Fibroblast of the aortic adventitia (primary cell): ENCODE measurements at places on chromosomes 2 and 18. TPM values are rescaled to one million over a fixed set of nuclear protein-coding genes. Genes with fewer than 3 reads are reported as not detected.

ADAM17 gene
- total RNA-seq: 40.1 and 108 TPM in 2 replicates

L3MBTL4 gene
- not detected in 2 replicates for total RNA-seq

GKN2 gene
- not detected in 2 replicates for total RNA-seq

CXCR1 gene
- not detected in 2 replicates for total RNA-seq

SLC14A1 gene
- total RNA-seq: 5.6 and 254 TPM in 2 replicates

DNA sequence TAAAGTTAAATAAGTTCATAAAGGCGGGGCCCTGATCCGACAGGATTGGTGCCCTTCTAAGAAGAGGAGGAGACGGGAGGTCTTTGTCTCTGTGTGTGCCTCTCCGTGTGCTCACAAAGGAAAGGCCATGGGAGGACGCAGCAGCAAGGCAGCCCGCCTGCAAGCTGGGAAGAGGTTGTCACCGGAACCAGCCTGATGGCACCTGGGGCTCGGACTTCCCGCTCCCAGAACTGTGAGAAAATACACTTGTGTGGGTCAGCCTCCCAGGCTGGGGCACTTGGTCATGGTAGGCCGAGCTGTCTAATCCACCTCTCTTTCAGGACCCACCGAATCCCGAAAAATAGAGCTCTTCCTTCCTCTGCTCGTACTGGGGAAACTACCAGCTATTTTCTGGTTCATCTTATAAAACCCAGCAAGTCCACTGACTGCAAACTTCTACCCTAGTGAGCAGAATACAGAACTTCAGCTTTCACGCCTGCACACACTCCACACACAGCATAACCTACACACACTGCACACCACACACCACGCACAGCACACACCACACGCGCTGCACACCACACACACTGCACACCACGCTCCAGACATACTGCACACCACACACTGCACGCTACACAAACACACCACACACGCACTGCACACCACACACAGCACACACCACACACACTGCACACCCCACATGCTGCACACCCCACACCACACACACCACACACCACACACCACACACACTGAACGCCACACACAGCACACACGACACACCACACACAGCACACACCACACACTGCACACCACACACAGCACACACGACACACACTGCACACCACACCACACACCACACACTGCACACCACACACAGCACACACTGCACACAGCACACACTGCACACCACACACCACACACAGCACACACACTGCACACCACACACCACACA, 58.1 kb downstream of the ASB1 start:
- DNase-seq: no peak

GRCh38 chr2:10452312-10452711, 4.2 kb upstream of the ODC1 start:
- DNase-seq: peak; percentile 85

- peak; percentile 43 for DNase-seq
Observed at GRCh38 chr18:62434798-62435197, 88.0 kb upstream of the ZCCHC2 start.

GRCh38 chr2:20593072-20594034, 57.5 kb downstream of the HS1BP3 start:
- DNase-seq: peak; percentile 67

- DNase-seq: no peak
Observed at GRCh38 chr18:79697976-79698375, 18.4 kb downstream of the CTDP1 start.

DNA sequence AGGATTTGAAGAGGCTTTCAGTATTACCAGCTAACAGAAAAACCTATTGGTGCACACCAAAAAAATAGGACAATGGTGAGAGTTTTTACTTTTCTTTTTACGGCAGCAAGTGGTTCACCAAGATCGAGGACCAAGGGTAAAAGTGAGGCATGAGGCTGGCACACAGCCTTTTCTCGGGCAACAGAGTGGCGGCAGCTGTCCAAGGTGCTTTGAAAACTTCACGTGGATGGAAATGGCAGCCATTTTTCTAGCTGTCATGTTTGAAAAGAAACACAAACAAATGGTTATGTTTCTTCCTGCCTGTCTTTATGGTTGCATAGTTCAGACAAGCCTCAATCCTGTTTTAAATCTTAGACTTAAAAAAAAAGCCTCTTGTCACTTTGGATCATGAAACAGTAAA, 812.5 kb upstream of the CHAC2 start:
- no peak for DNase-seq

DNA sequence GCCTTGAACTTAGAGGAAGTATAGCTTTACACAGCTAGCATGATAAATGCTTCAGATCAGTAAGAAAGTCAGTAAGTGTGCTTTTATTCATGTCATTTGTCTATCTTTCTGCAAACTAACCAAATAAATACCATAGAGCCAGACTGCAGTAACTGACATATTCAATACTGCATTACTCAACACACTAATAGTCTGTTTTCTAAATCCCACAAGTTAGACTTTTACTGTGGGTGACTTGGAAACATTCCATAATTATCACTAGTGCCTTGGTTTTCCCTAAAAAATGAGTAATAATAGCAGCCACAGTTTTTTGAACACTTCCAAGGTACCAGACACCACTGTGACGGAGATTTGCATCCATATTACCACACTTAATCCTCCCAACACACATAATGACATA, 33.0 kb downstream of the ACVR1 start:
- DNase-seq: no peak

- peak; percentile 78 for DNase-seq
Observed at GRCh38 chr2:196247976-196248280, 76.5 kb upstream of the STK17B start.

- DNase-seq: peak; percentile 81
Observed at GRCh38 chr18:42649331-42650035, 466.0 kb downstream of the RIT2 start.

DNA sequence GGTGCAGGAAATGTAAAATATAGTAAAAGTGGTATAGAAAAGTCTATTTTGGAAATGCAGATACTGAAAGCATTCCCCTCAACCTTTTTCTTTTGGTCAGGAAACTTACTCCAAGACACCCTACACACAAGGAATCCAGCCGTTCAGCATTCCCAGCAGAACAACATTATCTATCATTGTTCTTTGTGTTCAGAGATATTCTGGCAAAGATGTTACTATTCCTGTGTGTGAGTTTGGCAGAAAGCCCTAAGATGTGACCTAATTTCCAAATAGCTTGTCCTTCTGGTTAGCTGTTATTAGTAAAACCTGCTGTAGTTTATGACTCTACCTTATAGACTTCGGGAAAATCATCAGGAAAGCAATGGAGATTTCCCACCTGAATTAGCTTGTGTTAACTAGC, 78.1 kb upstream of the PELI1 start:
- peak; percentile 83 for DNase-seq

GRCh38 chr2:162840598-162841246, 2.2 kb upstream of the KCNH7 start:
- DNase-seq: peak; percentile 49

DNA sequence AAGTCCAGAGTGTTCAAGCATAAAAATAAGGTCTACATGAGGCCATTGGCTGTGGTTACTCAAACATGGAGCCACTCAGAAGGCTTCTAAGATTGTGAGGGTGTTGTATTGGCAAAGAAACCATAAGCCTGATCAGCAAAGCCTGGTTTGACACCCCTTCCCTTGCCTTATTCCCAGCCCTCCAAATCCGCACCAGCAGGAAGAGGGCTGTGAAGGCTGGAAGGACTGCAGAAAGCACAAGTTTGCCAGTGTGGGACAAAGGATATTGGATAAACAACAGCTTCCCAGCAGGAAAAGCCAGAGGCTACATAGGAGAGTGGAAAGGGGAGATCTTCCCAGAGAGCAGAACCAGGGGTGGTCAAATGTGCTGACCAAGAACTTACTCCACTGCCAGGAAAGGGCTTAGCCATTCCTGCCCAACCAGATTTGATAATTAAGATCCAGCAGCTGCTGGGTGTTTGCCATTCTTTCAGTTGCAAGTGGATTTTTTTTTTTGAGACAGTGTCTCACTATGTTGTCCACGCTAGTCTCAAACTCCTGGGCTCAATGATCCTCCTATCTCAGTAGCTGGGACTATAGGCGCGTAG, 1.5 kb upstream of the PRKAG3 start:
- no peak for DNase-seq
